ENCODE measurements at places on chromosomes 3 and 15. TPM values are rescaled to one million over a fixed set of nuclear protein-coding genes. Genes with fewer than 3 reads are reported as not detected.

Gene SMARCC1
- 137 TPM for polyA plus RNA-seq

Gene MANF
- 163 TPM for polyA plus RNA-seq

Gene ITIH3
- polyA plus RNA-seq = 6.7 TPM

DNA sequence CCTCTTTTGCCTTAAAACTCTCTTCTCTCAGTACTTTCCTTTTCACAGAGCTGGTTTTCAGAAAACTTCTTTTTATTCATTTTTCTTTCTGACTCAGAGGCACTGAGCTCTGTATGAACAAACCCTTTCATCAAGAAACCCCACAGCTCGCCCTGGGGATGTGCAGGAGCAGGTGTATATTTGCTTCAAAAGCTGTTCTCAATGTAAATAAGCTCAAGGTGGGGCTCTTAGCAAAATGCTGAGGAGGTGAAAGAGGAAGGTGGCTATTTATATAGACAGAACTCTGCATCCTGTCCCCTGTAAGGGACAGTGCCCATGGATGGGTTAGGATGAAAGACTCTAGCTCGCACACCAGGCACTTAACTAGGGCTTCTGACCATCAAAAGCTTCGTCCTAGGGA, 302.0 kb downstream of the WDR72 start:
- DNase-seq = no peak

- DNase-seq = no peak
Measured at GRCh38 chr3:172040981-172041963, 1.9 kb downstream of the FNDC3B start.

GRCh38 chr15:65275728-65276126, 11.0 kb downstream of the PARP16 start:
- DNase-seq = no peak

Gene AMOTL2
- polyA plus RNA-seq = 92.3 TPM

Gene WDR72
- 70.8 TPM for polyA plus RNA-seq

- no peak for DNase-seq
Measured at GRCh38 chr15:63025460-63025859, 17.1 kb upstream of the TPM1 start.

Gene CD200R1
- 1.3 TPM for polyA plus RNA-seq

GRCh38 chr3:104642827-104643226, 723.9 kb upstream of the ALCAM start:
- DNase-seq = no peak

- DNase-seq = no peak
Measured at GRCh38 chr3:125624341-125624740, 29.0 kb upstream of the OSBPL11 start.

Gene NR2F2
- 443 TPM for polyA plus RNA-seq

- no peak for DNase-seq
Measured at GRCh38 chr3:57827757-57828156, 71.6 kb downstream of the SLMAP start.

Gene KLHL40
- polyA plus RNA-seq = not detected

DNA sequence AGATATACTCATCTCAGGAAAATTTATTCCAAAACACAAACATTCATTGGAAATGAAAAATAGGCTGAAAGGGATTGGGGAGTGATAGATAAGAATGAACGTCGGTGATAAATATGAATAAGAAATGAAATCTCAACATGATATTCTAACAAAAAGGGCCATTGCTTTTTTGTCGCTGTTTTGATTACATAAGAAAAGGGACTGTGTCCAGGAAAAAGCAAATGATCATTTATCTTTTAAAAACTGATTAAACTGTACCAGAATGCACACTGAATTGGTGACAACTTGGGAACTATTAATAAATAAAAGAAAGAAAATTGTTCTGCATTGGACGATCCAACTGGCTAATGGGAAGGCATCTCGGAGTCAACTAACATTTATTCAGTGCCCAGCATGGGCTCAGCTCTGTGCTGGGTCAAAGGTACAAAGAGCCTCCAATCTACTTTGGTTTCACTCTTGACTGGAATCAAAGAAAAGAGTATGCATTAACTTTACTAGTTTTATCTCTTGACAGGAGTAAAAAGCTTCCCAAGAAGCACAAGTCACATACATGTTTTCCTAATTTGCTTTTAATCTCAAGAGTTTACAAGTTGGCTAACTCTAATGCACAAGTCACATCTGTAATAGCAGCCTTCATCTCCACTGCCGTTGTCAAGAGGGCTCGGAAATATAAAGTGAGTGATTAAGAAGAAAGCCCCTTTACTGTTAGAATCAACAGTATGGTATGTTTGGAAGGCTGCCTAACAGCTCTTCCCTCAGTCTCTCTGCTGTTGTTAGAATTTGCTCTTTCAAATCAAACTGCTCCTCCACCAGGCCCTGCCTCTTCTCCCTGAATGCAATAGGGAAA, 280.0 kb downstream of the IGSF11 start:
- DNase-seq = no peak

Gene EXD1
- polyA plus RNA-seq = not detected

Gene GRK7
- polyA plus RNA-seq = 0.13 TPM

DNA sequence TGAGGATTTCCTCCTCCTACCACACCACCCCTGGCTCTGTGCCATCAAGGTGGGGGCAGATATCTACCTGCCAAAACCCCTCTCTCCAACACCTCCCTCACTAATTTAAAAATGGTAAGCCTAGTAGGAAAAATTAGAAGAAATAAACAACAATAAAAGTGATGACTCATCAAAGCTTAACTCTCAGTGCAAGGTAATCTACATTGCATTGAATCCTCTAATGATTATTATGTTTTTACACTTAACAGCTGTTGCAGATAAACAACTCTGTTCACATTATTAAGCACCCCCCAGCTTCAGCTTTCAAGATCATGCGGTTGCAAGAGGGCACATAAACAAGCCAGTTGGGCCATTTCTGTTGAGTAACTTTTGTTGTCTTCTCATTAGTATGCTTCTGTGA, 396.1 kb upstream of the ATP11B start:
- DNase-seq = no peak

Gene ERICH6
- 0.72 TPM for polyA plus RNA-seq

Gene PPP1R14D
- 0.52 TPM for polyA plus RNA-seq

GRCh38 chr15:94367726-94368535, 136.6 kb downstream of the MCTP2 start:
- no peak for DNase-seq

GRCh38 chr3:190325923-190326322, 3.7 kb upstream of the CLDN1 start:
- DNase-seq = no peak

- no peak for DNase-seq
Measured at GRCh38 chr3:124459678-124460077, 270.6 kb upstream of the UMPS start.

GRCh38 chr3:71703797-71704196, 21.4 kb downstream of the EIF4E3 start:
- no peak for DNase-seq

Gene MPI
- polyA plus RNA-seq = 56.8 TPM

Gene CFAP100
- polyA plus RNA-seq = 0.46 TPM

DNA sequence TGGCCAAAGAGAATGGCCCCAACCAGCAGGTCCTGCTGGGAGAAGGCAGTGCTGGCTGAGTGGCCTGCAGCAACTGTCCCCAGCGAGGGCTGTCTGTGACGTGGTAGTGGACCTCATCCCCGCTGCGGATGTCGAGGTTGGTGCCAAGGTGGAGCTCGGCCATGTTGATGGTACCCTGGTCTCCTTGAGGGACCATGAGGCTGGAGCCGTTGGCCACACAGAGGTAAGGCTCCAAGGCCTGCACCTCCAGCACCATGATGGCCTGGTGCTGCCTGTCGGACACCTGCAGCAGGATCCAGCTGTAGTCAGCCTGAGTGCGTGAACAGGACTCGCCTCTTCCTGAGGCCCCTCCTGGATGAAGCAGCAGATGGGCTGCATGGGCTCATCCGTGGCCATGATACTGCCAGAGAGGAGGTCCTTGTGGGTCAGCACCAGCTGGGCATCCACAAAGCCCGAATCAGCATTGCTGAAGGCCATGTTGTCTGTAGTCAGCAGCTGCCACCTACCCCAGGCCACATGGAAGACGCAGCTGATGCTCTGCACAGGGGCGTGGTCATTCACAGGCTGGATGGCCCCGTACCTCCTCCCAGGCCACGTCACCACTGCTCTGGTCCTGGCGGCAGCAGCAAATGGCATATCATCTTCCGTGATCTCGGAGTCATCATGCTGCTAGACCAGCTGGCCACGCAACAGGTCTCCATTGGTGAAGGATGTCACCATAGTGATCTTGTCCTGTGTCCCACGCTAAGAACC, 167.5 kb downstream of the GOLGA6L4 start:
- DNase-seq = no peak

GRCh38 chr15:27850050-27850449, 249.1 kb downstream of the OCA2 start:
- no peak for DNase-seq

DNA sequence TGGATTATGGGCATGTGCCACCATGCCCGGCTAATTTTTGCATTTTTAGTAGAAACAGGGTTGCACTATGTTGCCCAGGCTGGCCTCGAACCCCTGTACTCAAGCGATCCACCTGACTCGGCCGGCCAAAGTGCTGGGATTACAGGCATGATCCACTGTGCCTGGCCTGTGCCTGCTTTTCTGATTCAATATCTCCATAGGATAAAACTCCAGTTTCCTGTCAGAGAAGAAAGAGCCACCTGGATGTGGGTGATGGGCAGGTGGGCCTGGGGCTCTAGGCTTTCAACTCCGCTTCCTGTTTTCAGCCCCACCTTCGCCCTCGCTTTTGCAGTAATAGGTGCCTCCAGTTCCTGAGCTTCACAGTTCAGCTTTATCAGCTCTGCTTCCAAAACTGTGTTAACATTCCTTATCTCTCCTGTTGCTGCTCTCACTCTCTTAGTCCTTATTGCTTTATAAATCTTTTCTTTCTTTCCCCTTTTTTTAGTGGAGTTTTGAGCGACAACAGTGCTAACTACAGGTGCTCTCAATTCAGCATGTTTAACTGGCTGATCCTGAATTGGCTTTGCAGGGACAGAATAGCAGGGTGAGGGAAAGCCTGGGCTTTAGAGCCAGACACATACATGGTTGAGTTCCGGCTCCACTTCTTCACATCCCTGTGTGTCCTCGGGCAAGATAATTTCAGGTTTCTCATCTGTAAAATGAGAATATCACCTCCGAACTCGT, 21.1 kb upstream of the PDE8A start:
- no peak for DNase-seq
